ENCODE measurements at places on chromosomes 16 and 17.
A peak's percentile ranks its signal among the peaks of the same experiment; 100 is the strongest.

GRCh38 chr17:61645920-61646319 is 54.9 kb upstream of the NACA2 start:
- no peak for DNase-seq

- no peak for DNase-seq
Measured at GRCh38 chr16:74617206-74617788, 10.4 kb upstream of the GLG1 start.

DNA sequence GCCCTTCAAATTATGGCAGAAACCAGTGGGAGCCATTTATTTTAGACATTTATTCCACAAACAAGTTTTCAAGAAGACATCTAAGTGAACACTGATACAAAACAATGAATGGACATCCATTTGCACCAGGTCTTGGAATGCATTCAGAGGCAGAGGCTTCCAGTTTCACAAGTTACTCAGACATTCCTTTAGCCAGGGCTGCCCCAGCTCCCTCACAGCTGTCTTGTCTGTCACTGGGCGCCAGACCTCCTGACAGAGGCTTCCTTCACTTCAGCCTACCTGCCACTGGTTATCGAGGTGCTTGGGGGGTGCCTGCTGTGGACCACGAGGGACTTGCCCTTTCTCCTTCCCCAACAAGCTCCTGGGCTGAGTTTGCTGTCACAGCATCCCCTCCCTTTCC is 19.2 kb downstream of the AQP8 start:
- DNase-seq: no peak

DNA sequence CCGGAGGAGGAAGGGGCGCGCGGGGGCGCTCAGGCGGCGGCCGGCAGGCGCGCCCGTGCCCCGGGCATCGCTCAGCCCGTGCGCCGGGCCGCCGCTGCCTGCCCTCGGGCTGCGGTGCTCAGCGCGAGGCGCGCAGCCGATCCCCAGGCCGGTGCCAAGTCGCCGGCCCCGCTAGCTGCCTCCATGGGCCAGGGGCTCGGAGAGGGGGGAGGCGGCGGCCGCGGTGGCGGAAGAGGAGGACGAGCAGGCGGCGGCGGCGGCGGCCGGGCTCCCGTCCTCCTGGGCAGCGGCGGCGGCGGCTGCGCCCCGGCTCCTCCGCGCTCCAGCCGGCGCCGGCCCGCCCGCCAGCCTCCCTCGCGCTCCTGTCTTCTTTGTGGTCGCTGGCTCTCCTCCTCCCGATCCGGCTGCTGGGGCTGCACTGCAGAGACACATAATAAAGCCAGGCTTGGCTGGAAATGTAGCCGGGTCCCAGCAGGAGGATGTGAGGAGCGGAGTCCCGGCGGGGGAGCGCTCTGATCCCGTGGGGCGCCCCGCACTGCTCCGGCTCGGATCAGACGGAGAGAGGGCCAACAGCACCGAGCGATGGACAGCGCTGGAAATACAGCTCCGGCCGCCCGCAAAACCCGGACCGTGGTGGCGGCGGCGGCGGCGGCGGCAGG is 889 bp upstream of the ZNF423 start:
- DNase-seq: peak; percentile 30

DNA sequence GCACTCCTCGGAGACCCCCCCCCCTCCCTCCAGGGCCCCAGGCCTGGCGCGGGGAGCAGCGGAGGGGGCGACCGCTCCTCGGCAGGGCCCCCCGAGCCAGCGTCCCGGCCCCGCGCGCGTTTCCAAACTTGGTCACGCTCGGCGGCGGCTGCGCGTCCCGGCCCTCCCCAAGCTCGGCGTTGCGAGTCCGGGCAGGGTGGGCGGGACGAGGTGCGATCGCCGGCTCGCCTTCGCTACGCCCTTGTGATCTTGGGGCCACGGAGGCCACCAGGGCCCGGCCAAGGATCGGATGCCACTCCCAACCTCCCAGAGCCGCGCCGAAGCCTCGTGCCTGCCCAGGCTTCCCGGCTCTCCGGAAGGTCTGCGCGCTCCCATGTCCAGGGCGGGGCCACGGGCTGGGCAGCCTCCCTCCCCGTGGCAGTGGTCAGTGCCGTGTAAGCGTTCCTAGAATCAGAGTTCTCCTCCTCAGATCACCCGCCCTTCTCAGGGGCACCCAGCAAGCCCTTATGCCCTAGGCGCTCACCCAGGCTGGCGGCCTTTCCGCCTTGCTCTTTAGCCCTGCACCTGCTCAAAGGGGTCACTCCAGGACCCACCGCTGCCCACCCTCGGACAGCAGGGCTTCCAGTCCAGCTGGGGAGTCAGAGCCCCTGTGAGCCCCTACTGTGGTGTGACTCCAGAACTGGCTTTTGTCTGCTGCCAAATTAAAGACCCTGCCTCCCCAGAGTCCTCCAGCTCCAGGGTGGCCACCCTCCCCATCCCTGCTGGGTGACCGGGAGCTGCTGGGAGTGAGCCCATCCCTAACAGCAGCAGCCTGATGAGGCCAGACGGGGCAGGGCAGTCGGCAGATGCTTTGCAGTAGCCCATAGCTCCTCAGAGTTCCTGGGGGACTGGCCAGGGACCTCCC is 12.2 kb upstream of the MRPS23 start:
- DNase-seq: no peak

DNA sequence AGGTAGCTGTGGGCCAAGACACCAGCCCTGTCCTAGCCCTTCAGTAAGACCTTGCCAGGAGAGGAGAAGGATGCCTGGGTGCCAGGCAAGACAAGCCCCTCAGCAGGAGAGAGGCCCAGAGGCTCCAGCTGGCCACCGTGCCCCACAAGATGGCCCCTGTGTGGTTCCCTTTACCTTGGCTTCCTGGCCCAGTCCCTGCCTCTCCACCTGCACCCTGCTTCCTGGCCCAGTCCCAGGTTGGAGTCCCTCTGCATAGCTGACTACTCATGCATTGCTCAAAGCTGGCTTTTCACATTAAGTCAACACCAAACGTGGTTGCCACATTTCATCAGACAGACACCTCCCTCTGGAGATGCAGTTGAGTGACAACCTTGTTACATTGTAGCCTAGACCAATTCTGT is 4.0 kb downstream of the SYNGR3 start:
- DNase-seq: no peak

DNA sequence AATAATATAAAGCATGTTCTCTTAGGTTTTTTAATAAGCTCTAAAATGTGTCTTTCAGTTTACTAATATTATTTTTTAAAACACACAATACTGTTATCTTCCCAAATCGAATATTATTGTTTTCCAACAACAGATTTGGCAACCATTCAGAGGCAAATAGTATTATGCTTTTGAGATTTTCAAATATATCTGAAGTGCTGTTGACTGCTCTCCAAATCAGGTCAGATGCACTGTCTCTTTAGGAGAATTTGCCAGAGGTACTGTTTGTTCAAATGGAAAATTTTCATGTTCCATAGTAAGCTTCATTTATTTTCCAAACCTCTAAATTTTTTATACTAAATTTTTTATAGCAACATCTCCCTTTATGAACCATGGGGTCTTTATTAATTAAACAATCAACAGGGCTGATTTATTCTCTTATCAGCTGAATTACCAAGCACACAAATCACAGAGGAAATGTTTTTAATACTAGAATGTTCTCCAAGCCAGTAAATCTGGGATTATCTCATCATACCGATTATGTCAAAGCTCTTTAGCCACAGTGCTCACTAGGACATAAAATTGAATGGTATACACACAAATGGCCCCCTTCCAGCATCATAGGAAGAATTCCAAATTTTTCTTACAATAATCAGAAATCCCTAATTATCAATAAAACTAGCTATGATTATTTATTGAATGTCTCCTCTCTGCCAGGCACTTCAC is 108.8 kb upstream of the HLF start:
- no peak for DNase-seq

DNA sequence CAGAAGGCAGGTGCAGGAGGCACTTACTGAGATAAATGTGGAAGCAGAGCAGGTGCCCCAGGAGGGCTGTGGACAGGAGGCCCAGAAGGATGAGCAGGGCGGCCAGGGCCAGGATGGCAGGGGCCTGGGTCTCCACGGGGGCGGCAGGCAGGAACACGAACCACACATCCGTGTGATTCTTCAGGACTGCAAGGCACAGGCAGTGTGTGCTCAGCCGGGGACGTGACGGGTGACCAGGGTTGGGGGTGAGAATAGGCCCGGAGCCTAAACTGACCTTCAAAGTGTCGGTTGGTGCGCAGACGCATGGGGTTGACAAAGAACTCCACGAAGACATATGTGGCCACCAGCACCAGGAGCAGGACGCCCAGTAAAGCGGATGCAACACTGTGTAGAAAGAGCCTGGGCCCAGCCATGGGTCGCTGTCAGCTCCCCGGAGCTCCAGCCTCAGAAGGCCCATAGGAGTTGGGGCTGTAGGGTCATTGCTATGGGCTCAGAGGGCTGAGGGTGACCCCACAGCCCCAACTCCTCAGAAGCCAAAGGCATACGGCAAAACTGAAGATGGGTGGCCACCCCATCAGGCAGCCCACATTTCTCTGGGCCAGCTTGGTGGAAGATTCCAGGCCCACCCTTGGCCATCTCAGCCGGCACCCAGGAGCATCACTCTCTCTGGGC is 5.4 kb upstream of the TPPP3 start:
- no peak for DNase-seq

Data from activated T-cell treated with anti-CD3 and anti-CD28 coated beads, Interleukin-2, amount 50 U/mL, for 1 hour (primary cell).